ENCODE measurements at places on chromosomes 4 and X.

DNA sequence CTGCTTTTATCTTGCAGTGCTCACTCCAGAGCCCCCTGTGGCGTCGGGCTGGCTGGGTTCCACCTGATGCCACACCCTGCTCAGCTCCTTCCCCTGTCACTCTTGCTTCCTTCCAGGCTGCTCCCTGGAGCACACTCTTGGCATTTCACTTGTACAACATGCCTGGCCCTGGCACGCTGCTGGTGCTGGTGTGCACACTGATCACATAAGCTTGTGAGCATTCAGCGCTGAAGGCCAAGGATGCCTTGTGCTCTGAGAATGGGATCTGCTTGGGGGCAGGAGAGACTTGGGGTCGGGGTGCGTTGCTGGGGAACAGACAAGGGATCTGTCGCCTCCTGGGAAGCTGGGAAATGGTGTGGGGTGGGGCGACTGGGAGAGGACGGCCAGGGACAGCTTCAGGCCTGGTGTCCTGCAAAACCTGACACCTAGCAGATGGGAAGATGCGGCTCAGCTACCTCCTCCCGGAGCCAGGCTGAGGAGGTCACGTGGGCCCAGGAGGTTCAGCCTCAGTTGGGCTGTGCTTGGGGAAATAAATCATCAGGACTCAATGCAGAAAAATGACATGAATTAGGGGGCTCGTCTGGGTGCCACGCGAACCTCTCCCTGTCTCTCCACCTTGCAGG lies 108.5 kb downstream of the PHKA2 start:
- no peak for DNase-seq

DNA sequence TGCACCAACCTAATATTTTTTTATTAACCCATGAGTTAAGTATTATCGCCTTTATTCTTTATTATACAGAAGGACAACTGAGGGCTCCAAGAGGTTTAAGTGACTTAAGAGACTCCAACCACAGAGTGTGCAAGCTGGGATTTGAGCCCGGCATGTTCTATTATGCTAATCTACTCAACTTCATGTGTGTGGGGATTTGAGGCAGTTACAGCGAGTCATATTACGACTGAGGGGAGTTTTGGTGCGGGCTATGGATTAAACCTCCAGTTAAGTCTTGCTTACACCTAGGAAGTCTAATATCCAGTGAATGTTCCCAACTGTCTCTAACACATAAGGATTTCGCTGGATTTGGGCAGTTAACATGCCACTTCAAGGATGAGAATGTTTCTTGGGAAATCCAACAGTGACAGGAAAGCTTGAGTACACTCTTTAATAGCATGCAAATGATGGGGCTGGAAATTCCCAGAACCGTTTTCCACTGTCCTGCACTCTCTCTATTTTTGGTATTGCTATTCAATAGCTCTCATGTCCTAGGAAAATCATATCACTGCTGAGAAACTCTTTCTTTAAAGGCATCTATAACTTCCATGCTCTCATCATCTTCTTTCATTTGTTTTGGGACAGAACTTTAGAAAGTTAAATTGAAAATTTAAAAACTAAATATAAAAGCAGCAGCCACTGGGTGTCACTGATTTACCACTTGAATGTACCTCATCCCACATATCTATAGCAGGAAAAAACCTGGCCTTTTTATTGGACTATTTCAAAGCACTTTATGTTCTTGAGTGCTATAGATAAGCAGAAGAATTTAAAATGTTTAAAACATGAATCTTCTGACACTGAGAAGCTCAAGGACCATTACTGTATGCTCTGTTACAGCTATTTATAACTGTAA lies 165.1 kb upstream of the TTC29 start:
- DNase-seq: peak; percentile 20

DNA sequence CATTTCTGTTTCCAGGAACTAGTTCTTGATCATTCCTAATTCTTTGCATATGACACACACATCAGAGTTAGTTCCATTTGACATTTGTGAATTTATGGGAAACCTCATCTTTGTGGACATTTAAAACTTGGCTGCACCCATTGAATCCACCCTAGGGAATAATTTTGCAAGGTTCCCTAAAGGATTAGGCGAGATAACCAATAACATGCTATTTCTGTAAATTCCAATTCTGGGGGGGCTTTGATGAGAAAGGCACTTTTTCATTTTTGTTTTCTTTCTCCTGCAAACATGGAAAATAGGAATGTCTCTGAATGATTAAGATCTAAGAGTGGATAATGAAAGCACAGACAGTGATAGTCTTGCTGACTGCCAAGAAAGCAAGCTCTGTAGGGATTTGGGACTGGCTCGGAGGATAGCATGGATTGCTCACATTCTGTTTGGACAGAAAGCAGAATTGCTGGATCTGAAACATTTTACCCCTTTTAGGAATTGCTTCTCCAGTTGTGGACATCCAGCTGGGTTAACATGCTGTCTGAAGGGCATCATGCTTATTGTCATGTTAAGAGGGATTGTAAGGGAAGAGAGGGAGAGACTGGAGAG lies 145.1 kb downstream of the NHS start:
- DNase-seq: peak; percentile 19

GRCh38 chrX:153828723-153829548 lies 1.4 kb downstream of the PDZD4 start:
- peak; percentile 29 for DNase-seq

GRCh38 chrX:386768-387575 lies at the start of gene PPP2R3B:
PPP2R3B (minus strand) TSS chrX:386907; CDS start chrX:386691, 216 bp downstream.
- DNase-seq: peak; percentile 100

- DNase-seq: no peak
These were observed 75.1 kb downstream of the MXRA5 start for GRCh38 chrX:3271183-3271833.

GRCh38 chr4:2598511-2599303 lies 62.3 kb downstream of the FAM193A start:
- DNase-seq: no peak

DNA sequence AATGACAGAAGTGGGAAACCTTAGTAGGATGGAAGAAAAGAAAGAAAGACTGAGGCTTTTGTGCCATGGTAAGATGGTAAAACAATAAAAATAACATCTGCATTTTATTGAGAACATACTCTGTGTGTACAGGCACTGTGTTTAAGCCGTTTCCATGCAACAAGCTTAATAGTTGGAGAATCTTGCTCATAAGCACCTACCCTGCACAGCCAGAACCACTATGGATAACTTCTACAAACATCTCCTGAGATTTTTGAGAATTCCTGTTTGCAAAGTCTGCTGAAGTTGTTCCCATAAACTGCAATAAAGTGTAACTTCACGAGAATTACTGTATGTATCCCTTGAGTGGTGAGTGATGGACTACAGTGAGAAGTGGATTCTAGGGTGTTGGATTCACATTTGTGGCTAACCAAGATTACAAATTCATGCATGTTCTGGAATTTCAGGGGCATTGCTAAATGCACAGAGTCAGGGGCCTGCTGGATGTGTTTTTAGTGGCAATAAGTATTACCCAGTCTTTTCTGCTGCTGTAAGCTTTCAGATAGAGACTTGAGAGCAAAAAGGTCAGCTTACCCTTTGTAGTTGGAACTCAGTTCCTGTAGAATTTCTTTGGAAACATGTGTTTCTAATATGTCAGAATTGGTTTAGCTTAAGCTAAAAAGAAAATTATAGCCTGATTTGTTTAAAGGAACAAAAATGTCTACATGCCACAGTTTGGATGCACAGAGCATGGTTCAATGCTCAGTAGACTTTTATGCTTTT lies 132.5 kb downstream of the AFF1 start:
- DNase-seq: no peak

DNA sequence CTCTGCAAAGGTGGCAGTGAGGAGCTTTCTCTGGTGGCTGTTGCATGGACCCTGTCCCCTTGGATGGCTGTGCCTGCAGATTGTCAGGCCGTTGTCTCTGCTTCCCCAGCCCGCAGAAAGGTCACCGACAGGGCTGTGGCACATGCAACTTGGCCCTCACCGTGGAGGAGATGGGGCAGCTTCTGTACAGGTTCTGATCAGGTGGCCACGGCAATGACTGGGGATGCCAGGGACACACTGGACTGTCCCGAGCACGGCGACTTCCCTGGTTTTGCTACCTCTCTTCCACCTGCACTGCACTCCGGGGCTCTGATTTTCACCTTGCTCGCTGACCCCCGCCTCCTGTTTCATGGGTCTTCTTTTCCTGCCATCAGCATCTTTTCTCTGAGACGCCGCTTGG lies 43.5 kb downstream of the DCTD start:
- no peak for DNase-seq

GRCh38 chrX:103831803-103832544 lies at the start of gene RAB9B:
RAB9B (minus strand) TSS chrX:103832257; CDS start chrX:103825784, 6,473 bp downstream.
- peak; percentile 84 for DNase-seq

GRCh38 chr4:163758032-163758431 lies 263.5 kb downstream of the TMA16 start:
- no peak for DNase-seq

DNA sequence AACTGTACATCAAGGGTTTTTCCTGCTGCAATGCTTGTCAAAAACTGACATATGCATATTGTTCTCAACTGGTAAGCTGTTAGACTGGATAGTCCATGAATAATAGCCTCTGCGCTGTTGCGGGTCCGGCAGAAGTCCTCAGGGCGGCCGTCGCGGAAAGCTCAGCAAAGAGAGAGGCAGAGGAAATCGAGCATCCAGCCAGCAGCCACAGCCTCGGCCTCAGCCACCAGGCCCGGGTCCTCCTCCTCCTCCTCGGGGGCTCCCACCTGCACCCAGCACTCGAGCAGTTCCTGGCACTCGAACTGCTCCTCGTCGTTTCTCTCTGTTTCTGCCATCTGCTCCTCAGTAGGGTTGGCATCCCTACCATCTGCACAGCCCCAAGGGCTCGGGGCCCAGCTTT lies 53.7 kb downstream of the UPRT start:
- no peak for DNase-seq

DNA sequence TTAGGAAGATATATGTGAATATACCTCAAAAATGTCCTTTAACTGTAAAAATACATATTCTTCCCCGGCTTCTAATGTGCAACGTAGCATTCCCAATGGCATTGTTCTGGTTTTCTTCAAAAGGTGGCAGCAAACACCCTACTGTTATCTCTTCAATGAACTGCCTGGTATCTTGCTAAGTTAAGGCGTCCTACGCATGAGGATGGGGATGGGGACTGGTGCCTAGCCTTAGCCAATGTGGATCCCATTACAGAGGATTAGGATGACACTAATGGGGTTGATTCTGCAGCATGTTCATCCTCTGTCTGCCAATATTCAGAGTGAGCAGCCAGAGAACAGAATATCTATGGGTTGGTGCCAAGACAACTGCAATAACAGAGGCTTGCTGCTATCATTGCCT lies 334.9 kb upstream of the ADGRL3 start:
- peak; percentile 11 for DNase-seq

GRCh38 chrX:119790977-119791436 lies 423 bp downstream of the RPL39 start:
- DNase-seq: peak; percentile 18

- no peak for DNase-seq
These were observed 193.0 kb upstream of the PPP3CA start for GRCh38 chr4:101540336-101540735.

DNA sequence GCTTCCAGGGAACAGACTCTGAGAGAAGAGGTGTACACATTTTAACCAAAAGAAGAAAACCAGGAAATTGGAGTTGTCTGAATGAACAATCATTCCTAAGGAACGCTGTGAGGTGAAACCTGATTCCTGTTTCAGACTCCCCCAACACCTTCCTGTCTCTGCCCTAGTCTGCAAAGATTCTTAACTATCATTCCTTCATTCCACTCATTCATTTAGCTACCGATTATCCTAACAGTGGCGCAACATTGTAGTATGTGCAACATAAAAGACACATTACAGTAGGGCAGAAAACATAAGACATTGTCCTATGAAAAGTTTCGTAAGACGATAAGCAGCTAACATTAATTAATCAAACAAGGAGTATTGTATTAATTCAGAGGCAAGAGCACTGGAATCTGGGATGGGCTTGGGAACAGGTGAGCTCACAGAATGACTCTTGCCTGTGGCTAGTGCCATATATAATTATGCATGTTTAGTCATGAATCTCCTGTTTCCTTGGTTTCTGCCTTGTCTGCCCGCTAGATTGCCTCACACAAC lies 23.8 kb upstream of the ADH7 start:
- DNase-seq: no peak

- DNase-seq: peak; percentile 10
These were observed 275.5 kb downstream of the PPARGC1A start for GRCh38 chr4:23614284-23614892.
